ENCODE measurements at places on chromosomes 3 and 15. TPM values are rescaled to one million over a fixed set of nuclear protein-coding genes. Genes with fewer than 3 reads are reported as not detected.

DNA sequence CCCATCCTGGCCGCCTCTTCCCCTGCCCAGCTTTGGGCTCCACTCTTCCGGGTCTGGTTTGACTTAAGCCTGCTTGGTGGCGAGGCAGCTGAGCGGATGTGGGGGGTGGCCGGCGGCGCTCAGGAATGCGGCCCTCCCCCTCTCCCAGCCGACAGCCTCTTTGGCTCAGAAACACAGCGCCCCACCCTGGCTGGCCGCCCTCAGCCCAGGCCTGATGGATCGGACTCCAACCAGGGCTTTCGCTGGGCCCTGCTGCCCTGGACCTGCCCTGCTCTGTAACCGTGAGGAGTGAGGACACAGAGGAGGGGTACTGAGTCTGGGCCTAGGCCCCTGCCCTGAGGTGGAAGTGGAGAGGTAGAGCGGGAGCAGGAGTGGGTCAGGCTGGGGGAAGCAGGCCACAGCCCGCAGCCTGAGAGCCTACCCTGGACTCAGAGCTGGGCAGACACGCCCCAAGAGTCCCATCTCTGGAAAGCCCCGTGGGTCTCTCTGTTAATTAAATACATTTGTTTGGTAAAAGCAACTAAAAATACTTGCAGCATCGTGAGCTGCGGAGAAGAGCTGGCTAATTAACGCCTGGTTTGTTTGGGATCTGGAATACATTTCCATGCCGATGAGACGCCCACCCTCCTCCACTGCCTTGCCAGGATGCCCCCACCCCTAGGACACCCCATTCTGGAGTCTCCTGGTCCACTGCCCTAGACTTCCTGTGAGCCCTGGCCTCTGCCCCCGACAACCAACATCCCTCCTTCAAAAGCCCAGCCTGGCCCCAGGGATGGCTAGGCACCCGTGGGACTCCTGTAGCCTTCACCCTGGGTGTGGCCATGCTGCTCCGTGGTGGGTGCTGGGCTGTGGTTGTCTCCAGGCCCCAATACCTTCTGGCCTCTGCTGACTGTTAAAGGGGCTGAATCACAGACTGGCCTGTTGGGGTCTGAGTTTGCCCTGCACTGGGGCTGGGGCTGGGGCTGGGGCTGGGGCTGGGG lies 19.6 kb downstream of the PLXNA1 start:
- DNase-seq = no peak

DNA sequence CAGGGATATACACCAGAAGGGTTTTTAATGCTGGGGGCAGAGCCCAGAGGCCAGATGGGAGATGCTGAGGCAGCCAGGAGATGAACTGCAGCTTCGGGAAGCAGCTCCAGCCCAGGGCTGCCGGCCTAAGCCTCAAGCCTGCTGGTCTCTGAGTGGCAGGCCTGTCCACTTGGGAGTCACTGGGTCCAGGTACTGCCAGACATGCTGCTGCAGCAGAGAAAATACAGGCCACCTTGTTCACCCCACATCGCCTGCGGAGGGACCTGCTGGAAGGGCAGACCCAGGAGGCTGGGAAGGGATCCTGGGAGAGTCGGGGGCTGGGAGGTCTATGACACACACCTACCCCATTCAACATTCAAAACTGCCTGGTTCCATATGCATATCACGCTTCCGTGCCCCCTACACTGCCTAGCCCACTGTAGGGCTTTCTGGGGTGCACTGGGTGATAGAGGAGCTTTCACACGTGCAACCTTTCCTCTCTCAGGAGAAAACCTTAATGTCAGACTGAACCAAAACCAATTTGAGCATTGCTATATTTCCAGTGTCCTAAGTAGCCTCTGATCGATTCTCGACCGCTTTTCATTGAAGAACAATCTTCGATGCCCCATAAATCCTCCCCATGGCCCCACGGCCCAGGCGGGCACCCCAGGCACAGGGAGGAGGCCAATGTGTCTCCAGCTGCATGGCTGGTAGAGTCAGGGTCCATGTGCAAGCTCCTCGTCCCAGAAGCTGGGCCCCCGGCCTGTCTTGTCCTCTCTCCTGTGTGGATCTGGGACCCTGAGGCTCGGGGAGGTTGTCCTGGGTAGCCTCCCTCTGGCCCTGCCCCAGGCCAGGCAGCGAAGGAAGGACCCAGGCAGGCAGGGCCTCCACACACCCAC lies 147.4 kb downstream of the ATP10A start:
- DNase-seq = no peak

- no peak for DNase-seq
Observed at GRCh38 chr3:61772456-61772855, 211.1 kb downstream of the PTPRG start.

DNA sequence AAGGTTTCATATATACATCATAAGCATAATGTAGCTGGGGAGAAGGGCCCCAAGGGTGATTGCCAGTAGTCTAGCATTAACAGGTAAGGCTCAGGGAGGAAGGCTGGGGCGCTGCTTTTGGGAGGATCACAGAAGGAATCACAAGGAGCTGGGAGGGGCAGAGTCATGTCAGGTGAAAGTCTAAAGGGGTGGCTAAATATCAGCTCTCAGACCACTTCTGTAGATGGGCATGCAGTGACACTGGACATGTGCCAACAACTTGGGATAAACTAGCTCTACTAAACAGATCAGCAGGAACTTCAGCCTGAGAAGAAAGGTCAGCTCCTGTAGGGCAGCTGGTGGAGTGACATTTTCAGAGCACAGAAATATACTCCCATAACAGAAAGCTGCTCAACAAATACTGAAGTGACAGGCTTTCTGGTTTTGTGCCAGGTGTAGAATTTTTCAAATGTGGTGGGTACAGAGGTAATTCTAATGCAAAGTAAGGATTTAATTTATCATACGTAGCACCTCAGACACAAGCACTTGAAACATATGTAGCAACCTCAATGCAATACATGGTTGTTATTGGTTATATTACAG lies 79.4 kb downstream of the PEX5L start:
- DNase-seq = no peak

DNA sequence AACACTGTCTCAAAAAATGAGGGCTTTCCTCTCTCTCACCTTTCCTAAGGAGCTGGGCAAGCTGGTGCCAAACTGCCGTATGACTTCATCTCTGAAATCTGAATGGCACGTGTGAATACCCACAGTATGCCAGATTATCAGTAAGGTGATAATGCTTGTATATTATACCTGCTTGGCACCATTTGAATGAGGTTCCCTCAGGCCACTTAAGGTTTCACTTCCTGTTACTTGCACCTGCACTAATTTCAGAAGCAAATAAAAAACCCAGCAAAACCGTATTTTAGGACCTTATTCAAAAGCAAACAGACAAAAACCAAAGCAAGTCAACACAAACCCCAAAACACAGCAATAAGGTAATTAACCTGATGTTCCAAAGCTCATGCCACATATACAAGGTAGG lies 19.7 kb downstream of the FOXP1 start:
- DNase-seq = no peak

DNA sequence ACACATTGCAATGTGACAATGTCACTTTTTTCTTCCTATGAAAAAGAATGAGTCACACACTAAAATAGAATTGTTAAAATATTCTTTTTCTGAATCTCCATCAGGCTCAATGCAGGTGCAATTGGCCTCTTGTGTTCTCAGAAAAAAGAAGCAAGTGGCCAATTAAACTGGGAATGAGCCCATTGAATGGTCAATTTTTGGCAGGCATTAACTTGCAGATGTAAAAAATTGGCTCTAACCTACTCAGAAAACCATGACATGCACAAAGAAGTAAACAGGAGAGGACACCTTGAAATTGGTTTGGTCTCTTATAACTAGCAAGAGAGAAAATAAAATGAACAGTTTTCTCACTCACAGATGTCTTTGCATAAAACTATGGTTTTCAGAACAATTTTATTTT lies 820.8 kb downstream of the TBL1XR1 start:
- no peak for DNase-seq

DNA sequence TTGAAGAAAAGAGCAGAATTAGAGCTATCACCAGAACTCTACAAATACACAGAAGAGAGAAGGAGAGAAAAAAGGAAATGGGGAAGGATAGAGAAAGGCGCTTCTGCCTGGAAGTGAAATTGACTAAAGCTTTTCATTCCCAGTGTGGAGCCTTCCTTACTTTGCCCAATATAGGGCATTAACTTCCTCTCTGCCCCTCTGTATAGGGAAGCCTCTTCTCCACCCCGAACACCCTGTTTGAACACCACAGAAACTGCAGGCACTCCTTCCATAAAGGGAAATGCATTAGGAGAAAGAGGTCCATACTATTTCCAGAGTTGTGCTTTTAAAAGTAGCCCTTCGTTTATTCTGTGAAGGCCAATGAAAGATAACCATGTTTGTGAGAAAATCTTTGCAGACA lies 248.5 kb downstream of the RAP2B start:
- no peak for DNase-seq

- DNase-seq = no peak
Observed at GRCh38 chr3:46469680-46470357, 5.1 kb upstream of the LTF start.

The SLC24A5 gene
- not detected for total RNA-seq

The PXYLP1 gene
- total RNA-seq = 12.1 TPM

The COL8A1 gene
- not detected for total RNA-seq
